EL (cell line): ENCODE measurements at places on chromosomes 13 and 19.

- peak; percentile 79 for DNase-seq
Measured at GRCh38 chr19:13938301-13939064, at the start of gene PODNL1. PODNL1 (minus strand) TSS chr19:13938417; CDS start chr19:13938181, 236 bp downstream.

DNA sequence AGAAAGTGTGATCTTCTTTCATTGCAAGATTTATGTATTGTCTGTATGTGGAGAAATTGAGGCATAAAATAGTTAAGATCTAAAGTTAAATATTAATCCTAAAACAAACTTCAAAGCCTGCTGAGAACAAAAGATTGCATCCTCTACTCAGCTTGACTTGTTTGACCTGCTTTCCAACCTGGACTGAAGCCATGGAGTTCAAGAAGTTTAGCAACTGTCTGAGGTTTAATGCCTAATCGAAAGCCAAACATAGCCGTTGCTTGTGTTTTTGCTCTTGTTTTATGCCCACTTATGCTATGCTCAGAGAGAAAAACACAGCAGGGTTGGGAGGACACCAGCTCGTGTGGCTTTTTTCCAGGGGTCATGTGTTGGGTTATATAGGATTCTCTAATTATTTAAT is 135.6 kb downstream of the NUFIP1 start:
- no peak for DNase-seq

GRCh38 chr13:75829830-75830229 is 193.7 kb downstream of the LMO7 start:
- peak; percentile 23 for DNase-seq

GRCh38 chr13:88627071-88627470 is 955.9 kb downstream of the SLITRK5 start:
- no peak for DNase-seq

GRCh38 chr19:19532806-19533701 is 4.3 kb downstream of the YJEFN3 start:
- DNase-seq = no peak
